ENCODE measurements at places on chromosomes 4 and X. TPM values are rescaled to one million over a fixed set of nuclear protein-coding genes. Genes with fewer than 3 reads are reported as not detected.

DNA sequence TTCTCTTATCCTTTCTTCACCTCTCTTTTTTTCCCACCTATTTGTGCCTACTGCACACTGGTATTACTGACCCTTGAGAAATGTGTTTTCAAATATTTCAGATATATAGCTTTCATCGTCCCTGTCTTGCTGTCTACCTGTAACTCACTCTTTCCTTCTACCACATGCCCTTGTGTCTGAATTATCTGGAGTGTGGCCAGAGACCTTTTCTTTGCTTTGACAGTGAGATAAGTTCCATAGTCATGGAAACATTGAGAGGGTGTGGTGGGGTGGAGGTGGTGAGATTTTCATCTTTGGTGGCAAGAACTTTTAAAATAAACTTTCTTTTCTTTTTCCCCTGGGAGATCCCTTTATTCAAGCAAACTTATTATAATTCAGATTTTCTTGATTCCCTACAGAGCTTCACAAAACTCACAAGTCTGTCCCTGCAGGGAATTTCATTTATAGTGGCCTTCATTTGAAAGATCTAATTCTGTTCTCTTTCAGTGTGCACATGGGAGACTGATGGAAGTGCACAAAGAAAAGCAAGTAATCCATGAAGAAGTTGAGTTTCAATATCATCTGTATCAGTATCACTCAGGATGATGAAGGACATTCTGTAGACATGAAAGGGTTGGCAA lies 95.7 kb downstream of the SH2D1A start:
- H3K4me3 ChIP-seq: no peak overlapping the region
- no peak for DNase-seq
- no peaks in the 10 kb centered on the region for H3K36me3 ChIP-seq
- peaks cover 9% of the 10 kb centered on the region for H3K27me3 ChIP-seq
- H3K4me1 ChIP-seq: no peaks in the 10 kb centered on the region

GRCh38 chrX:39725928-39726619 lies 371.7 kb downstream of the BCOR start:
- no peak overlapping the region for H3K4me3 ChIP-seq
- DNase-seq: no peak
- no peaks in the 10 kb centered on the region for H3K4me1 ChIP-seq
- H3K36me3 ChIP-seq: no peaks in the 10 kb centered on the region

- H3K4me1 ChIP-seq: no peaks in the 10 kb centered on the region
- no peak overlapping the region for H3K4me3 ChIP-seq
- H3K27ac ChIP-seq: no peak overlapping the region
- no peak for DNase-seq
Measured at GRCh38 chr4:120874792-120875774, 47.4 kb downstream of the PRDM5 start.

DNA sequence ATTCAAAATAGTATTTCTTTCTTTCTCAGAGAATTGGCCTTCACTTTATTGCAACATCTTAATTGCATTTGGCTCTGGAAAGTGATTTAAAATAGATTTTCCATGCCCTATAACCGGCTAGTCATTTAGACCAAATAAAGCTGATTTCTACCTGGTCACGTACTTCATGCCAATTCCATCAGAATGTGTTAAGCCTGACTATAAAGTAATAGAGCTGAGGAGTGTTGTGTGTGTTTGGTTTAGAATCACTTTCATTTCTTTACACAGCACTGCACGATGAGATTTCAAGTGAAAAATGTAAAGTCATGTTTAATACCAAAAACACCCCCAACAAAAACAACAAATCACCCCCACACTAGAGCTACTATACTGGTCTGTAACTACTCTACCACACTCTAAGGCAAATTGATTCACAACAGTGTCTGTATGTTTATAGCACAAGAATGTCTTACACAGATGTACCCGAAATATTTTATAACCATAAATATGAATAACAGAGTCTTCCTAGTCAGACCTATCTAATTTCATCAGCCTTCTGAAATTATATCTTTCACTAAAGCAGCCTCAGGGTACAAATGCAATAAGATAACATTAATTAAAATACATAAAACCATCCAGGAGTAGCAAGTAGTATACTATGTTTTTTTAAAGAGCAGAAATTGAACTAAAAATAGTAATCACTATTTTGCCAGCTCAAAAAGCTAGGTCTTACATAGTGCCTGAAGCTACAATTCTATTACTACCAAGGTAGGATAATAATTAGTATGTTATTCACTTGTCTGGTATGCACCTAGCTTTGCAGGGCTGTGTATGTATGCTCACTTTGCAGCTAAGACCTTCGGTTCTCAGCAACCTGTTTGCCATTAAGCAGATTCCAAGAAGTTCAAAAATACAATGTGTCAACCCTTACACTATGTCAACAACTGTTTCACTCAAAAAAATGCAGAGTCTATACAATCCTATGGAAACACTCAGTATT lies 28.4 kb downstream of the APBB2 start:
- no peak overlapping the region for H3K4me3 ChIP-seq
- H3K36me3 ChIP-seq: no peaks in the 10 kb centered on the region
- H3K27me3 ChIP-seq: no peaks in the 10 kb centered on the region
- no peak for DNase-seq
- H3K27ac ChIP-seq: no peak overlapping the region

GRCh38 chr4:42458657-42459056 lies 61.4 kb downstream of the SHISA3 start:
- H3K36me3 ChIP-seq: no peaks in the 10 kb centered on the region
- peaks cover 4% of the 10 kb centered on the region for H3K4me1 ChIP-seq
- H3K27me3 ChIP-seq: no peaks in the 10 kb centered on the region
- H3K4me3 ChIP-seq: no peak overlapping the region

DNA sequence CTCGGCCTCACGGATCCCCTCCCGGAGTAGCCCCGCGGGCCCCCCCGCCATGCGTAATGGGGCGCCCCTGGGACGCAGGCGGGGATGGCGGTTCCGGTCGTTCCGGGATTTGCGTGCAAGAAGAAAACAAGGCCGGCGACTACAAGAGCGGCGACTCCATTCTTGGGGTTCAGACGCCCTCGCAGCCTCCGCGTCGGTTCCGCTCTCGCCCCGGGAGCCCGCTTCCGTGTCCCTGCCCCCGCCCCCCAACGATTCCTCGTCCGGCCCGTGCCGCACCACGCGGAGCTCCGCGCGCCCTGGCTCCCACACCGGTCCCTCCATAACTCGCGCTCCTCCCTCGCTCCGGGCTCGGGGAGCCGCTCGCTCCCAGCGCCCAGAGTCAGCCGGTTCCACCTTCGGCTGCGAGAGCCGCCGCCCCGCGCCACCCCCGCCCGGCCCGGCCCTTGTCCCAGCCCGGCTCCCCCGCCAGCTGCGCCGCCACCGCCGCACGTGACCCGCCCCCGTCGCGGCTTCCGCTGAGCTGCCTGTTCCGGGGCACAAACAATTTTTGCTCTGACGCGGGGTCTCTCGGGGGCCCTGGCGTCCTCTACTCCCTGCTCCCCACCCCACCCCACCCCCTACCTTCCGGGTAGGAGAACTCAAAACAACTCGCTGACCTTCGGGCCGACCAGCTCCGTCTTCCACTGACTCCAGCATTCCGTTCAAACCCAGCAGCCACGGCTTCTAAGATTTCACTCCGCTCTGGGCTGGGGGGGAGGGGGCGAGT lies 78.8 kb upstream of the BCOR start:
- H3K36me3 ChIP-seq: no peaks in the 10 kb centered on the region
- H3K27ac ChIP-seq: peak overlapping the region; percentile 96
- H3K4me3 ChIP-seq: no peak overlapping the region

- H3K27me3 ChIP-seq: no peaks in the 10 kb centered on the region
- H3K4me1 ChIP-seq: no peaks in the 10 kb centered on the region
- H3K27ac ChIP-seq: no peak overlapping the region
- H3K36me3 ChIP-seq: no peaks in the 10 kb centered on the region
- H3K4me3 ChIP-seq: no peak overlapping the region
Measured at GRCh38 chr4:72283357-72283756, 251.6 kb downstream of the NPFFR2 start.

The NONO gene
- total RNA-seq: 267 TPM

The MAGED4B gene
- total RNA-seq: 2.1 TPM
